GM12891 (cell line): ENCODE measurements at places on chromosomes 16 and 17.
A peak's percentile ranks its signal among the peaks of the same experiment; 100 is the strongest.

- DNase-seq, result no peak
These were observed 217.0 kb upstream of the CIBAR2 start for GRCh38 chr16:85329059-85329812.

DNA sequence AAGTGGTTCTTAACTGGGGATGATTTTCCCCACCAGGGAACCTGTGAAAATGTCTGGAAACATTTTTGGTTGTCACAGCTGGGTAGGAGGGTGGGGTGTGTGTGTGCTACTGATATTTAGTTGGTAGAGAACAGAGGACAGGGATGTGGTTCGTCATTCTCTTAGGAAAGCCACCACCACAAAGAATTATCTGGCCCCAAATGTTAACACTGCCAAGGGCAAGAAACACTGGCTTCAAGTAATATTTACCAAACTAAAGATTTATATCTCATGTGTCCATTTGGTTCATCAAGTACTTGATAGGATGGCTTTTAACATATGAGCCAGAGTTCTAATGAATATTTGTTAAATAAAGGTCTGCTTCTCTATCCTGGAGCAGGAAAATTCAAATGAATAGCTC is 19.5 kb downstream of the MPHOSPH6 start:
- DNase-seq, result no peak

DNA sequence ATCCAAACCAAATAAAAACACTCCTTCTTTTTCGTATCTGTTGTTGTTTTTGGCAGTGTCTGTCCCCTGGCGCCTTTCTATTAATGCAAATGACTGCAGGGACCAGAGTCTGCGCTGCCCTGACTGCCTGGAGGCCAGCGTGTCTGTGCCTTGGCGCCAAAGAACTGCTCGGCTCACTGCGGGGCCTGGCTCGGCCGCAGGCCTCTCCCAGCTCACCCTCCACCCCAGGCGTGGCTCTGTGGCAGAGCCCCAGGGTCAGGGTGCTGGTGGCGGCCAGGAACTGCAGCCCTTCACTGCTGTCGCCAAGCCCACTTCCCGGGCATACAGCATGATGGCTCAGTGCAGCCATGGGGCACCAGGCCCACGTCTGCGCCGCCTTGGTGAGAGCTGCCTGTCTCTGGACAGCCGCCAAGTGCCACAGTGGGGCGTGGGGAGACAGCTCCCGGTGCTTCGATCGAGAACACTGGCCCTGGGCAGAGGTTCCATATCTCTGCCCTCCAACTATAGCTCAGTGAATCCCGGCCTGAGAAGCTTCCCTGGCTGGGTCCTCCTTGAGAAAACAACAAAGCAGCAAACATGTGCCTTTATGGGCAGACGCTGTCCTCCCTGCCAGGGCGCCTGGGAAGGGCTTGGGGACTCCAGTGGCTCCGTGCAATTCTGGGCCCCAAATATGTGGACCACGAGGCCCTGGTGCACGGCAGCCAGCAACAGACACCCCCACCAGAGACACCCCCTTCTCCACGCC is 11.1 kb downstream of the CANT1 start:
- no peak for DNase-seq

GRCh38 chr17:56595831-56596690 is 2.6 kb downstream of the NOG start:
- no peak for DNase-seq

- peak; percentile 41 for DNase-seq
These were observed 32.1 kb downstream of the ZFHX3 start for GRCh38 chr16:73015612-73016487.

DNA sequence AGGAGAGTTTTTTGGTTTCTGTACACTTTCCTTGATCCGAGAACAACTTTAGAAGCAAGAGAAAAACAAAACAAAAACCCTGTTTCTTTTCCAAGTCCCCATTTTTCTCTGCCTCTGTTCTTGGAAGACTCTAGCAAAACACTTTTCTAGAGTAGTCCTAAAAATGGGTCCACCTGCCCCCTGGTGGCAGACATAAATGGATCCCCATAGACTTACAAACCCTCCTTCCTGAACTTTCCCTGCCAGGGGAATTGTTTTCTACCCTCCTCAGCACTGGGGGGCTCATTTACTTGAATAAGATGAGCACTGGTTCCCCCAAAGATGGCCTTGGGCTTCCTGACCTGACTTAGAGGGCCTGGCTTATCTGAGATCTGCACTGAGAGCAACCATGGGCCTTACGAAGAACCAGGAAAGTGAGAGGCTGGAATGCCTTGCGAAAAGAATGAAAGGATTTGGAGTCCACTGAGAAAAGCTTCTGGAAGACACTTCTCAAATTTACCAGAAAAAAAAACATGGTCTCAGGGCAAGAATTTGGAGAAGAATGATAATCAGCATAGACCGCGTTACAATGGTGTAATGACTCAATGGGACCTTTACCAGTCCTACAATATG is 48.0 kb upstream of the CDYL2 start:
- no peak for DNase-seq

GRCh38 chr17:79872762-79873161 is 33.5 kb upstream of the CBX4 start:
- DNase-seq, result no peak

- DNase-seq, result no peak
These were observed 45.9 kb downstream of the HS3ST3B1 start for GRCh38 chr17:14346801-14347200.

GRCh38 chr16:85279825-85280545 is 167.7 kb upstream of the CIBAR2 start:
- no peak for DNase-seq

- DNase-seq, result no peak
These were observed 350.6 kb upstream of the MAF start for GRCh38 chr16:79950932-79951719.

DNA sequence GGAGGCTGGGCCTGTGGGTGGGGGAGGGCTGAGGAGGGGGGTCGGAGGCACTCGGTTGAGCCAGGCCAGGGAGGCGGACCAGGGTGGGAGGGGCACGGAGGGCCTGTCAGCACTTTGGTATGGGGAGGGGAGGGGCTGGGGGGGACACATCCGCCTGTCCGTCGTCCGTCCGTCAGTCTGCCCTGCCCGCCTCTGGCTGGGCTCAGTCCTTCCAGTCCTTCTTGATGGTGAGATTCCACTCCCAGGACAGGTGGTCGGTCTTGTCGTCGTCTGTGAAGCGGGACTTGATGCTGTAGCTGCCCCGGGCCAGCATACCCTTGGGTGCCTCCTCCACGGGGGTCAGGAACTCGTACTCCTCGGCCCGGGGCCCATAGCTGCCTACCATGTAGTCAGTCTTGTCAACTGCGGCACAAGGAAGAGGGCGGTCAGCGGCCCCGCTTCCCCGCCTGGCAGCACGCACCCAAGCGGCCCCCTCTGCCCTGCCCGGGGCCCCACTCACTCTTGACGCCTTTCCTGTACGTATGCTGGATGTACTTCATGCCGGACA is 2.4 kb downstream of the ARHGDIA start:
- DNase-seq, result no peak

- no peak for DNase-seq
These were observed 54.1 kb downstream of the METRNL start for GRCh38 chr17:83133302-83134121.

GRCh38 chr16:77133706-77134105 is 57.3 kb upstream of the MON1B start:
- no peak for DNase-seq

- DNase-seq, result peak; percentile 47
These were observed 82.1 kb downstream of the MSI2 start for GRCh38 chr17:57338257-57338914.

DNA sequence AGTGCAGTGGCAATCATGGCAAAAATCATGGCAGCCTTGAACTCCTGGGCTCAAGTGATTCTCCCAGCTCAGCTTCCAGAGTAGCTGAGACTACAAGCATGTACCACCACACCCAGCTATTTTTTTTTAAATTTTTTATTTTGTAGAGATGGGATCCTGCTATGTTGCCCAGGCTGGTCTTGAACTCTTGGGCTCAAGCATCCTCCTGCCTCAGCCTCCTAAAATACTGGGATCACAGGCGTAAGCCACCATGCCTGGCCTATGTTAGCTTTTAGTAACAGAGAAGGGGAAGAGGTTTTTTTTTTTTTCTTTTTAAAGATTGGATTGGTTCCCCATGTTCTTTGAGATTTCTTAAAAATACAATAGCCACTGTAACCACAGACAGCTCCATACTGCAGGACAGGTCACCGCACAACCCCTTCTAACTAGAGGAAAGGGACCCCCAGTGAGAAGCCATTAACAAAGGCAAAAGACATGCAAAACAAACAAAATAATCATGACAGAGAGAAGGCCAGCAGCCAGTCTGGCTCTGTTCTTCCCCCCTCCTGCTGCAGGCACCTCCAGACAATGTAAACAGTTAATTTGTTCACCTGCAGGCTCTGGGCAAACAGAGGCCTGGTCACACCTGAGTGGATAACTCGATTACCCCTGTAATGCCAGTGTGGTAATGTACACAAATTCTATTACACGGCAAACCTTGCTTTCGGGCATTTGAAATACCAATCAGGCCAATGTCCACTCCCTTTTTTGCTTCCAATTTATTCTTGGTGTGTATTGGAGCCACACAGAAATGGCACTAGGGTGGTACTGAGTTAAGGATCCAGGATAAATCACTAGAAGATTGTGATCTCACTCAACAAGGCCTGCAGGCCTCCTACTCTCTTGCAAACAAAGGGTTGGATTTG is 52.9 kb downstream of the SNX11 start:
- DNase-seq, result no peak

- no peak for DNase-seq
These were observed 11.2 kb downstream of the CD300LB start for GRCh38 chr17:74520016-74520434.

DNA sequence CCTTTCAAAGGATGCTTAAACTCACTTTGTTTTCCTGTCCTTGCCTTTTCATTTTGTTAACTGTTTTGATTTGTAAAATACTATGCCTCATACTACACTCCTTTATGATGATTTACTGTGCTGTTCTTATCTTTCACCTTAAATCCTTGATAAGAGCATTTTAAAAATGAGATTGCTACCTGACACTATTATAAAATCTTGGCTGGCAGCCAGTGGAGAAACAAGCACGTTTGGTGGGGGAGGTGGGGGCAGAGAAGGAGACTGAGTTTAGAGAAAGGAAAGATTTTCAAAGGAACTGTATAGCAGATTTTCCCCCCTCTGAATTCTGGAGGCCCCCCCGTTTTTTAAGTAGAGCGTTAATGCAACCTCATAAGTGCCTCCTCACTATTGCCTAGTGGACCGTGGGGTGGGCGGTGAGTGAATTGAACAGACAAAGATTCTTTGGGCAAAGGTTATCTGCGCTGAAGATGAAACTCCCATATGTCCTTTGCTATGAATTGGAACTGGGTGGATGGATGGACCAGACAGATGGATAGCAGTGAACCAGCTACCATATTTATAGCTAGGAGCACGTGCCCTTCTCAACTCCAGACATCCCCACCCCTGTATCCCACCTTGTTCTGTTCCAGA is 200.2 kb downstream of the CCDC182 start:
- no peak for DNase-seq

DNA sequence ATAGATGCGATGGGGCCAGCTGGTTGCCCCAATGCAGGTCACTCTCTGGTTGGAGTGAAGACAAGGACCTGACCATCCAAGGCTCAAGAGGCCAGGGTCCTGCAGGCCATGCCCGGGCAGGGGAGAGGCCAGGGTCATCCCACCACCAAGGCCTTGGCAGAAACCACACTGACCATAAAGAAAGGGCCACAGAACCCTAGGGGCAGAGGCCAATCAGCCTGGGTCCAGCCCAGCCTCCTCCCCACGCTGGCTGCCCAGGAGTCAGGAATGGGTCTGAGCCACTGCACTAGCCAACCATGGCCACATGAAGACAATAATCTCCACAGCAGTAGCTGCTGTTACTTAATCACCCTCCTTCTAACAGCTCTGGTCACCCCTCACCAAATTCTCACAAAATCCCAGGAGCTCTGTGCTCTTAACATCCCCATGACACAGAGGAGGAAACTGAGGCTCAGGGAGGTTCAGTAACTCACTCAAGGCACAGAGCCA is 10.2 kb upstream of the BCAR1 start:
- no peak for DNase-seq

DNA sequence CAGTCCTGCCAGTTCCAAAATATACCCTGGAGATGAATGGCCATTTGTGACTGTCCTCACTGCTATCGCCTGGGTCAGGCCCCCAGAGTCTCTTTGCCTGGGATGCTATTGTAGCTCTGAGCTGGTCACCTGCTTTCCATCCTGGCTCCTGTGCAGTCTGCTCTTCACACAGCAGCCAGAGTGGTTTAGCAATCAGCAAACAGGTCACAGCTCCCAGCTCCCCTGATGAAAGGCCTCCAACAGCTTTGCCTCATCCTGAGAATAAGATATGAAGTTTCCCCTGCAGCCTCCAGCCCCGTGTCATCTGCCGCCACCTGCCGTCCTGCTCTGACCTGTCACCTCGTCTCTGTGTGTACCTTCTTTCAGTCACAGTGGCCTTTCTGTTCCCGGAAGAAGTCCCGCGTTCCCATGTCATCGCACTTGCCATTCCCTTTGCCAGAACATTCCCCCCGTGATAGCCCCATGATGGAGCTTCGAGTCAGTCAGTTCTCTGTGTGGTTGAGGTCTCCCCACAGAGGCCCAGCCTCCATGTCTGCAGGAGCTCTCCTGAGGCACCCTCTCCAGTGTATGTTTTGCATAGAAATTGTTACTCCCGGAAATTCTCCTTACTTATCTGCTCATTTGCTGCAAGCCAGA is 281.5 kb downstream of the SNX29 start:
- DNase-seq, result no peak

DNA sequence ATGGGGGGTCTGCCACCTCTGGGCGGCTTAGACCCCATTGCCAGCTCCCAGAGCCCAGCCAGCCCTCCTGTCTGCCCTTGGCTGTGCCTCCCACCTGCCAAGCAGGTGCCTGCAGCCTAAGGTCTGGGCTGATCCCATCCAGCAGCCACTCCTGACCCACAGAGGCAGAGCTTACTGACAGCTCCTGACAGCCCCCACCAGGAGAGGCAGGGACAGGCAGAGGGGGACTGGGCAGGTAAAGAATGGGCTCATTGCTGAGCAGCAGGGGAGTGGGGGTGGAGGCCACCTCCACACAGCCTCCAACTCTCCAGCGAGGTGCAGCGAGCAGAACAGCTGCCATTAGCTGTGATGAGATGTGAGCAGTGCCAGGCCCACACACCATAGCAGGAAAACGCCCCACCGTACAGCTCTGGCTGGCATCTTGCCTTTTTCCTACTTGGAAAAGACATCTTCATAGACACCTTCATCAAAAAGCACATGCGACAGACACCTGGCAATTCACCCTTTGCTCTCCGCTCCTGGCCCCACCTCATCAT is 164.4 kb downstream of the C16orf78 start:
- no peak for DNase-seq

DNA sequence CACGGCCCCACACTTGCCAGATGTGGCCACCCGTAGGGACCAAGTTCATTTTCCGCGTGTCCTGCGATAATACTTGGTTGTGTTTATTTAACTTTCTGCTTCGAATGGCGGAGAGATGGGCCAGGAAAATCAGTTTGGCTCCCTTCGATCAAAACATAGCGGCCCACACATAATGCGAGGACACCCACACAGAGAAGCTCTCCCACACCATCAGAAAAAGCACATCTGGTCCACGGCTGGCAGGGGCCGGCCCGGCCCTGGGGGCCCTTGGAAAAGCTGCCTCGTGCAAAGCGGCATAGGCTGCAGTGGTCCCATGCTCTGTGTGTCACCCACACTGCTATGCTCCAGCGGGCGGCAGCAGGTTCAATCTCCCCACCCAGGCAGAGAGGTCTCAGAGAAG is 46.9 kb downstream of the ZNF423 start:
- no peak for DNase-seq
